ENCODE measurements at places on chromosomes 3 and 15. TPM values are rescaled to one million over a fixed set of nuclear protein-coding genes. Genes with fewer than 3 reads are reported as not detected.

- no peak for DNase-seq
Observed at GRCh38 chr3:45917146-45917898, 25.9 kb upstream of the CXCR6 start.

DNA sequence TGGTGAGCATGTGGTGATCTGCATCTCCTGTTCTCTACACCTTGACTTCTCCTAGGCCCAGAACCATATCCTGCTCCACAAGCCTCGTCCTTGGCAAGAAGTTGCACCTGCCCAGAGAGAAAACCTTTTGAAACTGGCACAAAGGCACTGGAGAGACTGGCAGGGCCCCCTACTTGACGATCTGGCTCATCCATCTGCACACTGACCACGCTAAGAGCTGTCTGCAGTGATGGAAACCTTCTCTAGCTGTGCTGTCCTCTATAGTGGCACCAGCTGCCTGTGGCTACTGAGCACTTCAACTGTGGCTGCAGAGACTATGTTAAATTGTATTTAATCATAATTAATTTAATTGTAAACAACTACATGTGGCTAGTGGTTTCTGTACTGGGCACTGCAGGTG, 26.2 kb upstream of the SRP14 start:
- DNase-seq: no peak

GRCh38 chr3:73605412-73605811, 19.3 kb downstream of the PDZRN3 start:
- DNase-seq: no peak

DNA sequence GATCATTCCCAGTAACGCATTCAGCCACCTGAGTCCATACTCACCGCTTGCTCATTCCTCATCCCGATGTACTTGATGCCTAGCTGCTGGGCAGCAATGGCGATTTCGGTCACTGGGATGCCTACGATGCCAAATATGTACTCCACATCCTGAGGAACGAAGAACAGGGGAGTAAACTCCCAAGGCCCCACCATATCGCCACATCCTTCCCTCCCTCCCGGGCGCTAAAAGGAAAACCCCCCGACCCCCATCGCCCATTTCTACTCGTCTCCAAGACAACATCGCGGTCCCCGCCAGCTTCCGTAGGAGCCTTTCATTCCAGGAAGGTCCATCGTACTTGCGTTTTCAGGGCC, 347 bp downstream of the HACL1 start:
- no peak for DNase-seq

GRCh38 chr15:39132070-39132469, 448.8 kb upstream of the THBS1 start:
- DNase-seq: no peak

DNA sequence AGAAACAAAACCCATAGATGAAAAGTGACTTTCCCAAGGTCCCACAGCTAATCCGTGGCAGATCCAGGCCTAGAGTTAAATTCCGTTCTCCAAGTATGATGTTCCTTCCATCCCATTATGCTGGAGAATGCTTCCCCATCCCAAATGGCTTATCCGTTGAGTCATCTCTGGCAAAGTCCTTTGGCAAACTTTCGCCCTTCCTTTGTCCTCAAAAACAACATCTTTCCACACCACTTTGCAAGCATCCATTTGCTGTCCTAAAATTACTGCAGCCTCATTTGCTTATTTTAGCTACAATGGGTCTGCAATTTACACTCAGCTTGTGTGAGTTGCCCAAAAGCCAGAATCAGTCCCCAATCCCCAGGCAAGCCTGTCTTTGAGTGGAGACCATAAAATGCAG, 304.0 kb upstream of the TLE3 start:
- DNase-seq: no peak

- DNase-seq: peak; percentile 21
Observed at GRCh38 chr3:43996379-43997301, 245.0 kb upstream of the TOPAZ1 start.

Gene ISLR2
- not detected for total RNA-seq

- no peak for DNase-seq
Observed at GRCh38 chr3:53718462-53718861, 127.8 kb downstream of the CHDH start.

Gene FBXO45
- total RNA-seq: 1.3 TPM

DNA sequence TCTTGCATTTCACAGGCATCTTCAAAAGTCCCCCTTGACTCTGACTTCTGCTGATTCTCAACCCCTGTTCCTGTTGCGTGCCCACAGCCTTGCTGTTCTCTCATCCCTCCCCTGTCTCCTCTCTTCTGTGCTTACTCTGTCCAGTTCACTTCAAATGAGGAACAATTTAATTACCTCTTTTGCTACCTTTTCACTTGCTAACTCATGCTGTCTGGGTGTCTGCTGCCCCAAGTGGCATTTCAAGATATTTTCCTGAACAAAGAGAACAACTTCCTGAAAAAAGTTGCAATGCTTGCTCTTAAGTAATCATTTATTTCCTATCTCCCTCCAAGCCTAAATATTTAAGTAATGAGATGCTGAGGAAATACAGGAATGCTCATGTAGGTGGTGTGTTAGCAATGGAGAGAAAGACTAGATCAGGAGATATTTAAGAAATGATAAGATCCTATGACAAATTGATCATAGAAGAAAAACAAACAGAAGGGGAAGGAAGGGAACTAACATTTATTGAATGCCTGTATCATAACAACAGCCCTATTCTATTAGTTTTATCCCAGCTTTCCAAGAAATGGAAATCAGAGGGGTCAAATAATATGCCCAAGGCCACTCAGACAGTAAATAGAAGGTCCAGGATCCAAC, 42.2 kb downstream of the SV2B start:
- DNase-seq: peak; percentile 23

DNA sequence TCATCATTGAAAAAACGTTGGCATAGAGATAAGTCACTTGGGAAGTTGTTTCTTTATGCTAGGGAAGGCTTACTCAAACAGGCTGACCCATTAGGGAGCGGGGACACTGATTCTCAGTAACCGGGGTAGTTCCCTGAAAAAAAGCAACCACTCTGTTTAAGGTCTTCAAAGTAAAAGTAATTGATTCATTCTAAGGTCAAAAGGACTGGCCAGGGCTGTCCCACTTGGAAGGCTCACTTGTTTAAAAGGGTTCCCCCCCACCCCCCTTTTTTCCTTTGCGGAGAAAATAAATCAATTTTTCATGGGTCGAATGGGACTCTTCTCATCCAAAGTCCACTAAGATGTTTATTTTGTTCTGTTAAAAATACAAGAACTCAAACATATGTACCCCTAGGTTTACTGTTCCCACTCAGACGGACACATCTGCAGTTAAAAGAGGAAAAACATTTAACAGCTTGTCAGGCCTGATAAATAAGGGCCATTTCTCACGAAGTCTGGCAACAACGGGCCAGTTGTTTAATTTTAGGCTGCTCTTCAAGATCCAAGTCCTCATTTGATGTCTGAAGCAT, 53.0 kb downstream of the ARHGEF3 start:
- DNase-seq: peak; percentile 44

Gene KNG1
- total RNA-seq: not detected

Gene NRROS
- total RNA-seq: 1.8 TPM

GRCh38 chr3:16101295-16102186, 72.9 kb upstream of the GALNT15 start:
- DNase-seq: no peak

- no peak for DNase-seq
Observed at GRCh38 chr15:49490966-49491365, 67.9 kb downstream of the FGF7 start.

Gene TLR9
- total RNA-seq: 0.26 TPM

Gene BFSP2
- total RNA-seq: not detected

Gene CD200
- total RNA-seq: 2.0 TPM

- DNase-seq: no peak
Observed at GRCh38 chr3:186798239-186798874, 7.9 kb downstream of the RFC4 start.

DNA sequence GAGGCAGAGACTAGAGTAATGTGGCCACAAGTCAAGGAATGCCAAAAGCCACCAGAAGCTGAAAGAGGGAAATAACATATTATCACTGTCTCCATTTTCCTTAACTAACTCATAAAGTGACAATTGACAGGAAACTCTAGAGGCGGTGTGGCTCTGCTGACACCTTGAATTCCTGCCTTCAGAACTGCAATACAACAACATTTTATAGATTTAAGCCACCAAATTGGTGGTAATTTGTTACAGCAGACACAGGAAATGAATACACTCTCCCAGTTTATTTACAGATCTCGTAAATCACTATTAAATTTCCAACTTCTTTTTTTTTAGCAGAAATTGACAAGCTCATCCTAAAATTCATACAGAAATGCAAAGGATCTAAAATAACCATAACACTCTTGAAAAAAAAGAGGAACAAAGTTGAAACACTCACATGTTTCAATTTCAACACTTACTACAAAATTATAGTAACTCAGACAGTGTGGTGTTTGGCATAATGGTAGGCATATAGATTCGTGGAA, 449.9 kb downstream of the OTOL1 start:
- DNase-seq: no peak

DNA sequence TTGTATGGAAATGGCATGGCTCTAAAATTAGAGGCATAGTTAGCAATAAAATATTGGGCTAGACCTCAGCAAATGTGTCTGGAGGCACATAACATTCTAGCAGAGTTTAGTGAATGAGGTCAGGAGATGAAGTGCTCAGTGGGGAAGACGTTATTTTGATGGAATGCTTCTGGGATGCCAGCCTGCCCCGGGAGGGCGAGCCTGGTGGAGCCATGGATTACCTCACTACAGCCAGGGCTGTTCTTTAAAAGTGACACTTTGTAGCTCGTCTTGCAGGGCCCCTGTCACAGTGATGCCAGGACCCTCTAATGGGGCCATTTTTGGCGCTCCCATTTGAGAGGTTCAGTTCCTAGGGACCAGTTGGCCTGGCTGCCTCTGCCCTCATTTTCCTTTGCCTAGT, 48.5 kb downstream of the PXYLP1 start:
- no peak for DNase-seq

GRCh38 chr15:90902040-90902839, 862 bp upstream of the MAN2A2 start:
- peak; percentile 81 for DNase-seq

GRCh38 chr15:48646331-48646730, 822 bp upstream of the FBN1 start:
- DNase-seq: no peak

GRCh38 chr3:134326126-134326525, 48.1 kb downstream of the AMOTL2 start:
- no peak for DNase-seq

GRCh38 chr3:82654708-82655107, 893.3 kb upstream of the GBE1 start:
- no peak for DNase-seq

DNA sequence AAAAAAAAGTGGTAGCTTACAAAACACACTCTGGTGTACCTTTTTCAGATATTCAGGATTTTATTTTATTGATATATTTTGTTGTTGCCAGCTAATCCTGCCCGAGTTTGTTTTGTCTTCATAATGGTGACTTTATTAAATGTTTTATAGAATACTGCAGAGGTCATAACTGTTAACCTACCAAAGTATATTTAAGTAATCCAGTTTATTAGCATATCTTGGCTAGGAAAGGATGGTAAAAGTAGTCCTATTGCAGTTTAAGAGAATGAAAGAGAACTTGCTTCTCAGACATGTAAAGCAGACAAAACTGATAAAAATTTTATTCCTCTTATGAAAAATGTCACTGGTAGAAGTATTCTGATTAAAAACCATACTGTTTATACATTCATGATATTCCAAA, 59.2 kb upstream of the IGSF10 start:
- DNase-seq: no peak

GRCh38 chr3:16618721-16619120, 13.5 kb upstream of the DAZL start:
- no peak for DNase-seq

Gene RAB11A
- total RNA-seq: 35.3 TPM

DNA sequence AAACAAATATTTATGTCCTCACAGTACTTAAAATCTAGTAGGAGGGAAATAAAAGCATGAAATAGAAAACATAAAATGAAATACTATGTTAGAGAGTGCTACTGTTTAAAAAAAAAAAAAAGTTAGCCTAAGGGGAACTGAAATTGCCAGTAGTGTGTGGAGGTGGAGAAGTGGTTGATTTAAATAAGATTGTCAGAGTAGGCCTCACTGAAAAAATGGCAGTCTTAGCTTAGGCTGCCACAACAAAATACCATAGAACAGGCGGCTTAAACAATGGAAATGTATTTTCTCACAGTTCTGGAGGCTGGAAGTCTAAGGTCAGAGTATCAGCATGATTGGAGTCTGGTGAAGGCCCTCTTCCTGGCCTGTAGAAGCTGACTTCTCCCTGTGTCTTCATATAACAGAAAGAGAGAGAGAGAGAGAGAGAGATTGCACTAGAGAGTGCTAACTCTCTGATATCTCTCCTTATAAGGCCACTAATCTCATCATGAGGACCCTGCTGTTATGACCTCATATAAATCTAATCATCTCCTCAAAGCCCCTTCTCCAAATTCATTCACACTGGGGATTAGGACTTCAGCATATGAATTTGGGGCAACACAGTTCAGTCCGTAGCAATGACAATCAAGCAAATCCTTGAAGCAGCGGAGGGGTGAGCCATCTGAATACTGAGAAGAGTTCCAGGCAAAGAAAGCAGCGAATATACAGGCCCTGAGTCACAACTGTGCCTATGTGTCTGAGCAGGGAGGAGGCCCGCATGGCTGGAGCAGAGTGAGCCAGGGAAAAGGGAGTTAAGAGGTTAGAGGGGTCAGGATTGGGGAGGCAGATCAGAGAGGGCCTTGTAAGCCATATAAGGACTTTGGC, 23.6 kb upstream of the LRRC34 start:
- DNase-seq: no peak

Gene GOLGA6L7
- total RNA-seq: not detected

- DNase-seq: no peak
Observed at GRCh38 chr15:41895491-41895890, 1.6 kb upstream of the SPTBN5 start.

Gene ISL2
- not detected for total RNA-seq

All from body of pancreas (tissue), 4 donors.